ENCODE measurements at places on chromosomes 5 and 9. TPM values are rescaled to one million over a fixed set of nuclear protein-coding genes. Genes with fewer than 3 reads are reported as not detected.

Gene CACFD1
- total RNA-seq = 18.2 TPM

Gene FOXD4L5
- total RNA-seq = not detected

Gene SPINK6
- total RNA-seq = not detected

Gene AK3
- 34.3 TPM for total RNA-seq

Gene ADRB2
- 1.3 TPM for total RNA-seq

Gene IL13
- not detected for total RNA-seq

Gene NIM1K
- total RNA-seq = not detected
